Head of caudate nucleus (tissue), 42 donors: ENCODE measurements at places on chromosomes 1 and 21.

GRCh38 chr1:151803164-151803563 lies 2.1 kb downstream of the LINGO4 start:
- no peak for DNase-seq

DNA sequence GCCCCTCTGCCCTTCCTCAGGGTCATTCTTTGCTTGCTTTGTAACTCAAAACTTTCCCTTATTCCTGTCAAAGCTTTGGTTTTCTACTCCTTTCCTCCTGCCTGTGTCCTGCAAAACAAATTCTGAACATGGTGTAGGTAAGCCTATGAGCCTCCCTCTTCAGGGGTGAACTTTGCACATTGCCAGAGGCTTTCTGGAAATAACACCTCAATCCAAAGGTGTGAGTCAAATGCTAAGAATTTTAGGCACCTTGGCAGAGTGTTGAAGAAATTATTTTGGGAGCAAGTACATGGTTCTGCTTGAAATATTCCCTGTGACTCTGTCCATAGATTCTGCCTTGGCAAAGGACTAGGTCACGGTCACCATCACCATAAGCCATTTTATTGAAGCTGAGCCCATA lies 70.0 kb downstream of the PAPPA2 start:
- no peak for DNase-seq

DNA sequence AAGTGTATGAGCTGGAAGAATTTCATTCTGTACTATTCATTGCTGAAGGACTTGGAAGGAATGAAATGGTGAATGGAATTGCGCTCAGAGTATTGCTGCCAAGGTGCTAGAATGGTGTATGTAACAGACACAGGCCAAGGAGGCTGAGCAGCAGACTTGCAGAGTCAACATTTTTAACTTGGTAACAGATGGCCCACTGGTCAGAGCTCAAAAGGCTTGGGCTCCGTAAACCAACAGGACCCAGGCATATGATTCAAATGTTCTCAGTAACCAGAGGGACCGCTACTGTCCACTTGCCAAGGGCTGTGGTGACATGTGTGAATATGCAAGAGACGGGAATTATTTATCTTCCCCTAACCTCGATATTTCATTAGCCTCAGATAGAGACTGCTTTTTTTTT lies 28.8 kb upstream of the PTGFRN start:
- DNase-seq, result no peak

DNA sequence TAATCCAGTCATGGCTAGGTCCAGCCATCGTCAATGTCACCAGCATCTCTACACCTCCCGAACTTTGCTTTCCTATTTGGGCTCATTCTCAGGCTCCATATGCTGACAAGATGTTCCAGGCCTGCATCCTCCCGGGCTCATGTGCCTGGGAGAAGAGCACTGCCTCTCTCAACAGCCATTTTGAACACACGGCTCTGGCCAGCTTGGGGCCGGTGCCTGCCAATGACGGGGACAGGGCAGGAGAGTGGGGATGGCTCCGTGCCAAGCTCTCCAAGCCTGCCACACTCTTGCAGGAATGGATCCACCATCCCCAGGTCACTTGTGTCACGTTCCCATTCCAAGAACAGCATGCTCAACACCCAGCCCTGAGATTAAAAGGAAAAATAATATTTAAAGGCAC lies 61.4 kb upstream of the PAX7 start:
- no peak for DNase-seq

DNA sequence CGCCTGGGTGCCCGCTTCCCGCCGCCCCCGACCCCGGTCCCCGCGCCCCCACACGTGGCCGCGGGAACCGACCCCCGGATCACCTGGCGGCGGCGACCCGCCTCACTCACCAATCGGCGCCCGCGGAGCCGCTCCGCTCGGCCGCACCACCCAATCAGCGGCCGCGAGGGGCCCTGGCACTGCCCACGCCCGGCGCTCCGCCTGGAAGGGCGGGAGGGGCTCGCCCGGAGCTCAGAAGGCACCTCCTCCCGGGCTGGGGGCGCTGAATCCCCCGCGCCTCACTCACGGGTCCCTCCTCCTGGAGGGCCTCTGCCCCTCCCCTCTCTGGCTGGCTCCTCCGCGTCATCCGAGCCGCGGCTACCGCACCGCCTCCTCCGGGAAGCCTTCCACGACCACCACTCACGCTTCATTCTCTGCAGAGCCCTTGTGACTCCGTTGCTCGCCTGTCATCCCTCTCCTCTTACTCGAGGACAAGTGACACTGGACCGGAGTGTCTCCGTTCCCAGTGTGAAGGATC lies 374 bp downstream of the SH2D5 start:
- peak; percentile 63 for DNase-seq

- DNase-seq, result no peak
Measured at GRCh38 chr21:14900058-14900457, 164.7 kb downstream of the NRIP1 start.
